ENCODE measurements at places on chromosomes 7 and 10. TPM values are rescaled to one million over a fixed set of nuclear protein-coding genes. Genes with fewer than 3 reads are reported as not detected.

TUBAL3 gene
- not detected for total RNA-seq

GRK5 gene
- total RNA-seq: 27.1 TPM

CPVL gene
- not detected for total RNA-seq

TMEM168 gene
- total RNA-seq: 18.6 TPM

CFAP46 gene
- total RNA-seq: not detected

FAM13C gene
- total RNA-seq: not detected
